ENCODE measurements at places on chromosomes 12 and 14. TPM values are rescaled to one million over a fixed set of nuclear protein-coding genes. Genes with fewer than 3 reads are reported as not detected.

KRT8 gene
- total RNA-seq = 364 TPM

GRCh38 chr14:85316701-85317410, 213.1 kb upstream of the FLRT2 start:
- no peak for DNase-seq

GRCh38 chr14:58825606-58826005, 187.8 kb downstream of the DACT1 start:
- no peak for DNase-seq

DNA sequence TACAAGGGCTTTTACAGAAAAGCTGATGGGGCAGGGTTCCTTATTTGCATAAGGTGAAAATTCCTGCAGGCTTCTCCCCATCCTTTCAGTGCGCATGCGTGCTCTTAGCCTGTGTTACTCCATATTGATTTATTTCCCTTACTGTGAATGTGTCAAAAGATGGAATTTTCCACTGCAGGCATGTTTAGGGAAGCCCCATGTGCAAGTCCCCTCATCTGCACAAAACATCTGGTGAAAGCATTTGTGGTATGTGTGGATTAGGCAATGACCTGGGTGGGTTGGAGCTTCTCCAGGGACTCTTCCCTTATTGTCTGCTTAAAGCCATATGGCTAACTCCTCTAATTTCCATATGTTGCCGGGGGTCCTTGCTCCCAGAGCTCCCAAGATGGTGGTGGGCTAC, 912.7 kb upstream of the LRFN5 start:
- no peak for DNase-seq

GRCh38 chr12:74292351-74293194, 245.1 kb upstream of the ATXN7L3B start:
- peak; percentile 78 for DNase-seq

- DNase-seq = no peak
These were observed 18.4 kb downstream of the USP44 start for GRCh38 chr12:95532851-95533250.

DNA sequence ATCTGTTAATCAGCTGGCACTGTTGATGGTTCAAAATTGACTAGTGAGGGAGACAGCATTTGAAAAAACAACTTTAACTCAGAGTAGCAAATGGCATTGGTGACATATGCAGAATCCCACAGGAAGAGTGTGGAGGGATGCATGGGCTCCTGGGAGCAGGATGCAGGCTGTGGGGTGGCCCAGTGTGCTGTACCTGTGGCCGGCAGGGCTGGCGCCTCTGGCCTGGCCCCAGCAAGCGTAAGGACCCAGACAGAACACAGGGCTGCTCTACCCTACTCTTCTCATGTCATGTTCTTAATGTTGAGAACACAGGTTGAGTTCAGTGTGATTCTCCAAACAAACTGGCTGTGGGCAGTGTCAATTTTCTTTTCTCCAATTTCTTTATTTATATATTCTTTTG, 33.4 kb downstream of the DDX51 start:
- no peak for DNase-seq

DNA sequence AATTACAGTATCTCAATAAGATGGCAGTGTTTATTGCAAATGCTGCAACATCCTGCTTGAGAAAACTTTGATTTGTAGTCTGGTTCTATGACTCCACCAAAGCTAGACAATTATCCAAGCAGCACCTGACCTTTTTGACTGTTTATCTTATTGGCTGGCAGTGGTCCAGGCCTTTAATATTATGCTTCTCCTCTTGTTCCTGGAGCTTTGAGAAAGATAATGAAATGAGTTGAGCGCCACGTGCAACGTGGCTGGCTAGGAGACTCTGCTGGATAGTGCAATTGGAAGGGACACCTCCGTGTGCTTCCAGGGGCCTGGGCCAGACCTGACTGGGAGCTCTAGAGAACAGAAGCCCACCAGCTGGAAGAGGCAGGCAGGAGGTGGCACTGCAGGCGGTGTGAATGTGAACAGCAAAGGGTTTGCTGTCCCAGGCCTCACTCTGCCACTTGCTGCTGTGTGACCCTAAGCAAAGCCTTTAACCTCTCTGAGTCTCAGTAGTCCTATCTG, 349.3 kb downstream of the CACNA1C start:
- no peak for DNase-seq

DNA sequence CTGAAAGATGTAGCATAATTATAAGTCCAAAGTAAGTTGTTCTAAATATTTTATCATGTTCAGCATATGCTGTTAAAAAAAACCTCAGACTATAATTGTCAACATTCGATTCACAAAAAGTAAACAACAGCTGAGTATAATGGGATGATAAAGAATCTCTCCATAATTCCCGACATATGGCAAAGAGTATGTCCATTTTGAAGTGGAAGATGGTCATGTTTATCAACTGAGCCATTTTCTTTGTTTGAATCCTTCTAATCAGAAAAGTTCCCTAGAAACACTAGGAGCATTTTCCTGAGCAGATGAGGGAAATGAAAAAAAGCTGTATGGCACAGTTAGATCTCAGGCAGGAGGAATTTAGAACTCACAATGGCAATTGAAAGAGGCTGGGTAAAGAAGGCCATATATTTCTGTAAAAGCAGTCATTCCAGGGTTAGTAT, 192.1 kb upstream of the AMIGO2 start:
- no peak for DNase-seq

DNA sequence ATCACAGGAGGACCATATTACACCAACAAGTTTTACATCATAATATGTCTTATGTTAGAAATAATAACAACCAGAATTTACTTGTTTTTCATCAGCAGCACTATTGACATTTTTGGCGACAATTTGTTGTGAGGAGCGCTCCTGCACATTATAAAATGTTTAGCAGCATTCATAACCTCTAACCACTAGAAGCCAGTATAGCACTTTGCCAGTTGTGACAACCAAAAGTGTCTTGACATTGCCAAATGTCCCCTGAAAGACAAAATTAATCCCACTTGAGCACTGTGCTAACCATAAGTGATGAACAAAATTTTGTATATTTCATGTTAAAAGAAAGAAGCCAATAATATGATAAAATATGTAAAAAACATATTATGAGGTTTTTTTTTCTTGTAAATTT, 356.9 kb upstream of the LMO3 start:
- DNase-seq = no peak

All from K562 (cell line).